ENCODE measurements at places on chromosomes 1 and 21. TPM values are rescaled to one million over a fixed set of nuclear protein-coding genes. Genes with fewer than 3 reads are reported as not detected.

The AVPR1B gene
- total RNA-seq, result not detected

The PTCH2 gene
- under 0.01 TPM for total RNA-seq

The EPHB2 gene
- 77.4 TPM for total RNA-seq

The PTPRC gene
- total RNA-seq, result not detected

The RHCE gene
- 0.33 TPM for total RNA-seq

The SDE2 gene
- 24.1 TPM for total RNA-seq

The MCOLN3 gene
- total RNA-seq, result under 0.01 TPM

The BRINP2 gene
- not detected for total RNA-seq

The FCRL5 gene
- not detected for total RNA-seq

The EXO1 gene
- total RNA-seq, result 11.9 TPM

The PLA2G5 gene
- not detected for total RNA-seq

The CFH gene
- total RNA-seq, result 98.6 TPM

The ADGRL4 gene
- total RNA-seq, result 246 TPM

The LYST gene
- total RNA-seq, result 22.2 TPM

The CYP4A22 gene
- not detected for total RNA-seq

The TCEA3 gene
- 0.86 TPM for total RNA-seq

The SPRR2B gene
- total RNA-seq, result not detected

The USH2A gene
- not detected for total RNA-seq

The CSRP1 gene
- total RNA-seq, result 349 TPM

The SZRD1 gene
- total RNA-seq, result 105 TPM

The CD2 gene
- not detected for total RNA-seq

The SH2D1B gene
- total RNA-seq, result not detected

The SLFNL1 gene
- total RNA-seq, result 0.57 TPM
